Mesothelial cell of epicardium (in vitro differentiated cells): ENCODE measurements at places on chromosomes 5 and 9. TPM values are rescaled to one million over a fixed set of nuclear protein-coding genes. Genes with fewer than 3 reads are reported as not detected.

GRCh38 chr5:121945261-121945660, 16.5 kb upstream of the SRFBP1 start:
- no peak for DNase-seq

DNA sequence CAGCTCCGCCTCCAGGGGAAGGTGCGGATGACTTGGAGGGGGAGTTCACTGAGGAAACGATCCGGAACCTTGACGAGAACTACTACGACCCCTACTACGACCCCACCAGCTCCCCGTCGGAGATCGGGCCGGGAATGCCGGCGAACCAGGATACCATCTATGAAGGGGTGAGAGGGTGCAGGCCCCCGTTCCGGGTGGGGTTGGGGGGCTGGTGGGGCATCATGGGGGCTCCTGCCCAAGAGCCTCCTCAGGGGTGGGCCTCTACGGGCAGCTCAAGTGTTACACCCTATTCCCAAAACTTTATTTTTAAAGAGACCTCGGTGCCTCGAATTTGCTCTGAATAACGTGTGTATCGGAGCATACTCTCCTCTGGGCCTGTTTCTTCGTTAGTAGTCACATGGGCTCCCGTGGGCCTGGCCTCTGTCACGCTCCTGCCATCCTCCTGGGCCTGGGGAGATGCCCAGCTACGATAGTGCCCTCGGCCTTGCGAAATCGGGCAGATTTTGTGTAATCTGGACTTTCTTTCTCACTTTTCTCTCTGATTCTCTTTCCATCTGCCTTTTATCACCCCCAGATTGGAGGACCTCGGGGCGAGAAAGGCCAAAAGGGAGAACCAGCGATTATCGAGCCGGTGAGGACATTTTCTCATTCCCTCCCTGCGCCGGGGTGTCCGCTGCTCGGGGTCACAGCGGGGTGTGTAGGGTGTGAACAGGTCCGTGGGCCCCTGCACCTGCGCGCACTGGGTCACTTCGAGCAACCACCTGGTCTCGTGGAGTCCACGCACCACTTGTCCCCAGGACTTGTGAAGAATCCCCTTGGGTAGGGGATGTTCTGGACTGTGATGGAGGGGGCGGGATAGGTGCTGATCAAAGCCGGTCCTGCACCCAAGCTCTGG, 90.1 kb downstream of the COL5A1 start:
- DNase-seq: no peak

DNA sequence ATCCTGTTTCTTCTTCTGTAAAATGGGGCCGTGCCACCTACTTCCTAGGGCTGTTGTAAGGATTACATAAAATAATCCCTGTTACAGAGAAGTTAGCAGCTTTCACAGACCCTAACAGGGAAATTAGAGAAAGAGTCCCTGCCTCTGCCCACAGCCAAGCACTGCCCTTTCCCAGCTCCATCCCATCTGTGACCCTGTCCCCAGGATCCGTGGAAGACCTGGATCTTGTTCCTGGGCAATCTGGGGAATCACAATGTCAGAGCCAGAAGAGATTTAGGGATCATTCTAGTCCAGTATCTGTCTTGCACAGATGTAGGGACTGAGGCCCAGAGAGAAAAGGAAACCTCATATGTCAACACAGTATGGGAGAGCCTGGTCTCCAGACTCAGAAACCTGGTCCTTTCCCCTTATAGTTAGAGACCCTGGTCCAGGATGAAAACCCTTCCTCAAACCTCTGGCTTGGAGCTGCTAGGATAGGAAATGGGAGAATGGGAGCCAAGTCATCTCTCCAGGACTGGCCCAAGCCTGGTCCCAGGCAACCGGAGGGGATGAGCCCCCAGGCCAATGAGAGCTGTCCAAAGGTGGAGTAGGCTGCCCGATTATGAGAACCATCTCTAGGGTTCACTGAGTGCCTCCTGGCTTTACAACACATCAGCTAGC, 12.5 kb downstream of the LHX6 start:
- DNase-seq: no peak

- no peak for DNase-seq
These were observed 837.1 kb upstream of the SEMA6A start for GRCh38 chr5:117411701-117412100.

GRCh38 chr5:133425764-133426163, 186.6 kb downstream of the FSTL4 start:
- no peak for DNase-seq

PCDHB6 gene
- total RNA-seq: 1.8 to 2.1 TPM (median 2.1 TPM) in 3 replicates

DNA sequence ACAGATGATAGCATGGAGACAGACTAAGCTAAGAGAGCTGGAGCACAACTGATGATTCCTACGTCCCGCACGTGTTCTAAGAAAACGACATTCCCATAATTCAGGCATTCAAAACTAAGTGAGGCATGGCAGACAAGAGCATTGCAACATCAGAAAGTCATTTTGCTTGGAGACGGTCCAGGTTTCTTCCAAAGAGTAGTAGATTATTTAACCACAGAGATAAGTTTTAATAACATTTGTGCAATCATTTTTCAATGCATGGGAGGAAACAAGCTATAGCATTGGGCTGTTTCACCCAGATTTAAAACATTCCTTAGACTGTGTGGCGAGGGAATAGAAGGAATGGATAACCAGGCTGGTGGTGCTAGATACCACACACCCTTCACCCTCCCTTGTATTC, 117.2 kb downstream of the APBA1 start:
- DNase-seq: no peak

AIF1L gene
- 20.0 to 23.1 TPM (median 20.6 TPM) in 3 replicates for total RNA-seq

DNA sequence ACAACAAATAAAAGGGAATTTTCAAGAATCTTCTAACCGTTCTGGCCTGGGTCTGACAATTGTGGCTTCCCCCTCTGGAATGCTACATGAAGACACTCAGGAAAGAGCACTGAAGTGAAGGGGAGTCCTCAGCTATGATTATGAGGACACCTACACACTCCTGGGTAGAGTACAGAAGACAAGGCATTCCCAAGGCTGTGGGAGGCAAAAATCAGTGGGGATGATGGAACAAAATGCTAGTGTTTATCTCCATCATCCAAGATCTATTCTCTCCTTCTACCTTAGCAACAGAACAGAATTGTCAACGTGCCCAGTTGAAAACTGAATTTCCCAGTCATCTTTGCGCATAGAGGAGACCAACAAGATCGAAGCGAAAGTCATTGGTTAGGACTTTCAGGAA, 130.1 kb upstream of the LARP1 start:
- DNase-seq: no peak

- no peak for DNase-seq
These were observed 68.8 kb upstream of the FCN2 start for GRCh38 chr9:134811673-134812342.

GRCh38 chr5:168001318-168001717, 290.1 kb upstream of the WWC1 start:
- DNase-seq: no peak

DNA sequence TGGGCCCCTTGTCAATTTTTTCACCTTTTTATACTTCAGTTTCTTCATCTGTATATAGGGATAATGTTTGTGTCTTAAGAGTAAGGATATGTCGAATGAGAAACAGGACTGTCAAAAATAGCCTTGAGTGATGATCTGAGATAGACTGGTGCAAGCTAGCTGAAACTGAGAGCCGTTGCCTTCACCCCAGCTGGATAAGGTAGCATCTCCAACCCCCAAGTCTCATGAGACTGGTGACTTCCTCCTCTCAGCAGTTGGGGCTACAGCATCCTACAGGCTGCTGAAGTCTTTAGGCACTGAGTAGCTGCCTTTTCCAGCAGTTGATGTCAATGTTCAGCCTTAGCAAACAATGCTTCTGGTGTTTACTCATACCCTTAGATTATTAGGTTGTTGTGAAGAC, 330.2 kb downstream of the OSTF1 start:
- no peak for DNase-seq

- no peak for DNase-seq
These were observed 111.3 kb downstream of the FER start for GRCh38 chr5:108858959-108859358.

KCTD16 gene
- 3.9 to 4.8 TPM (median 4.5 TPM) in 3 replicates for total RNA-seq

ADAMTSL1 gene
- total RNA-seq: 44.1 to 48.0 TPM (median 45.2 TPM) in 3 replicates

DNA sequence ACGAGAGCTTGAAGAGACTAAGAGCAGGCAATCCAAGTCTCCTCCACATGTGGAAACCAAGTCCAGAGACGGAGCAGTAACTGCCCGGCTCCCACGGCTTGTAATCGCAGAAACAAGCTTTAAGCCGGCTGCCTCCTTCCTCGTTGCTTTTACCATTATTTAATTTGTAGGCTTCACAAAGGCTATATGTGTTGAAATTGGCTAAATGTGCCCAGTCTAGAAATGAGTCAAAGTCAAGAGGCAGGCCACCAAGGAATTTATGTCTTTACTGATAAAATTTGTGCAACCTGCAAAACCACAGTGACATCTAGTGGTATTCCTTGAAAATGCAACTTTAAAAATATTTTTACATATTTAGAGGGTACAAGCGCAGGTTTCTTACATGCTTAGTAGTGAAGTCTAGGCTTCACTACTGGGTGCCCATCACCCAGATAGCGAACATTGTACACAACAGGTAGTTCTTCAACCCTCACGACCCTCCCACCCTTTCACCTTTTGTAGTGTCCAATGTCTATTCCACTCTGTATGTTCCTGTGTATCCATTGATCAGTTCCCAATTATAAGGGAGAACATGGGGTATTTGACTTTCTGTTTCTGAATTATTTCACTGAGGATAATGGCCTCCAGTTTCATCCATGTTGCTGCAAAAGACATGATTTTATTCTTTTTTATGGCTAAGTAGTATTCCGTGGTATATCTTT, 33.5 kb upstream of the EBF1 start:
- no peak for DNase-seq

- DNase-seq: no peak
These were observed 101.8 kb downstream of the CDK5RAP2 start for GRCh38 chr9:120478208-120478607.
